ENCODE measurements at places on chromosomes 1 and 21.

DNA sequence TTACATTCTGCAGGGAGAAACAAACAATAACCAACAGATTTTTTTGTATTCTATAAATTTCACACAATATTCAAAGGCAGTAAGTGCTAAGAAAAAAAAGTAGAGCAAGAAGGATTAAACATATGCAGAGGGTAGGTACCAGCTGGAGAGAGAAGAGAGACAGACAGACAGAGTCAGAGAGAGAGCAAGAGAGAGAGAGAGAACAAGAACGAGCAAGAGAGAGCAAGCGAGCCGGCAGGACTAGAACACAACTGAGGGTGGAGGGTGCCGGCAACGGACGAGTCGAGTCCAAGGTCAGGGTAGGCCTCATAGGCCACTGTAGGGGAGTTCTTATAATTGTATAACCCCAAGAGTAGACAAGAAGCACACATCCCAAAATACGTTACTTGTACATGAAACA is 97.1 kb downstream of the RERE start:
- DNase-seq: no peak

- no peak for DNase-seq
Measured at GRCh38 chr1:89839516-89839915, 18.7 kb downstream of the LRRC8D start.

DNA sequence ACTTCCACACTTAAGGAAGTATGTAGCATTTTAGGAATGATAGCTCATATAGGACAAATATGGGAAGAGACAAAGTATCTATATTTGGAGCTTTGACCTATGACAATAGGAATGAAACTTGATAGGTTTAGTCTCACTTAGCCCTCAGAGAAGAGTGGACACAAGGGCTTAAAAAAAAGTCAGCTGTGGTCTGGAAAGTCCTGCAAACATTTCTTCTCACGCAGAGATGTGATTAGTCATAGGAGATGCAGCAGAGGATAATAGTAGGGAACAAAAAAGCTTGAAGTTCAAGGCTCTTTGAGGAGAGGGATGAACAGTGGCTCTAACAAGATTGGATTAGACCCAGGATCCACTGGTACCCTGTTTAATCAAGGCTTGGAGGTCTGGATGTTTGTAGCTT is 14.8 kb upstream of the RNF220 start:
- DNase-seq: no peak

DNA sequence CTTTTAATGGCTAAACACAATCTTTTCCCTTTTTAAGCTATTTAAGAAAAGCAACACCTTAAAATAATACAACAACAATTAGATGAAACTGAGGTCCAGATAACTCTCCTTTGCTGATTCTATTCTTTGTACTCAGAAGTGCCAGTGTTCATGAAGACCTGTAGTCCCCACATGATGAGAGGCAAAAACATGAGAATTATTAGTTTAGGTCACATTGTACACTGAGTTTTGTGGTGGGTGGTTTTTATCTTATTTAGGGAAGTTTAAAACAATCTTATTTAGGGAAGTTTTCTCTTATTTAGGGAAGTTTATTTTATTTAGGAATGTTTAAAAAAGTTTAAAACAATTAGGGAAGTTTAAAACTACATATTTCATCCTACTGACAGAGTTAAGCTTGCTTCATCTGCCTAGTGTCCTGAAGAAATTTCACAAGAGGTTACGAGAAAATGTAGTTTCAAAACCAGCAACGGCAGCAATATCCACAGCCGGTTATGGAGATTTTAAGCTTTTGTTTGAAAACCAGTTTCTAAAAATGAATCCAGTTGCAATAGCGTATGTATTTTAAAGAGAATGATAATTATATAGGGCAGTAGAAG is 7.8 kb upstream of the OR14I1 start:
- no peak for DNase-seq

- no peak for DNase-seq
Measured at GRCh38 chr1:226369110-226369509, 38.8 kb downstream of the PARP1 start.

Measured in activated CD4-positive, alpha-beta memory T cell treated with anti-CD3 and anti-CD28 coated beads for 36 hours (primary cell).